ENCODE measurements at places on chromosomes 7 and 10.
A peak's percentile ranks its signal among the peaks of the same experiment; 100 is the strongest.

- DNase-seq, result no peak
These were observed 133.7 kb downstream of the LHPP start for GRCh38 chr10:124595143-124595883.

- no peak for DNase-seq
These were observed 142.3 kb upstream of the NRP1 start for GRCh38 chr10:33476757-33477273.

- DNase-seq, result no peak
These were observed 15.9 kb downstream of the AQP1 start for GRCh38 chr7:30927559-30927958.

- no peak for DNase-seq
These were observed 18.5 kb upstream of the JAZF1 start for GRCh38 chr7:28199021-28199510.

DNA sequence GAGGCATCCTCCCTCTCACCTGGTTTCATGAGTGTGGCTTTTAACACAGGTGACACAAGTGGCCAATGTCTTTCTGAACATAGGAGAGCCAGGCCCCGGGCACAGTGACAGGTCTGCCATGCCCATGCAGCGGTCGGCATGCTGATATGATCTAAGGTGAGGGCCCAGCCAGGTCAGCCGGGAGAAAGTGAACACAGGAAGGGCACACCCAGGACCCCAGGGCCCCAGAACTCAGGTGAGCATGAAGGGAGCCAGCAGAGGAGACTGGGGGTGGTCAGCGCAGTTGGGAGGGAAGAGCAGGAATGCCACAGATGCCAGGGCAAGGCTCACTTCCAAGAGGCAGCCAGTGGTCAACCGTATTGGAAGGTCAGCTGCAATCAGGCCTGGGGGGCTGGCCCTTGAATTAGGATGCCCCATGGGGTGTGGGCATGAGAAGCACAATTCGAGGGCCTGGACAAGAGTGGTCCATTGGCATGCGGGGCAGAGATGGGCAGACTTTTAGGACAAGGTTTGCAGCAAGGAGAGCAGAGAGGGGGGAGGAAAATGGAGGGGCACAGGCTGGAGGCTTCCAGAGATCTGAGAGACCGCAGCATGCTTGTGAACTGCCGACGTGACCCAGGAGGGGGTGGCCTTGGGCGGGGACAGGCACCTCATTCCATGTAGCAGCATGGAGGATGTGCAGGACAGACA is 3.9 kb upstream of the INPP5A start:
- DNase-seq, result no peak

- no peak for DNase-seq
These were observed 4.5 kb downstream of the VGF start for GRCh38 chr7:101160910-101161309.

- DNase-seq, result no peak
These were observed 267.2 kb downstream of the POM121L12 start for GRCh38 chr7:53302496-53303246.

- DNase-seq, result peak; percentile 91
These were observed at the start of gene TBX20 for GRCh38 chr7:35253710-35254495. TBX20 (minus strand) TSS chr7:35254100; CDS start chr7:35253620, 480 bp downstream.

DNA sequence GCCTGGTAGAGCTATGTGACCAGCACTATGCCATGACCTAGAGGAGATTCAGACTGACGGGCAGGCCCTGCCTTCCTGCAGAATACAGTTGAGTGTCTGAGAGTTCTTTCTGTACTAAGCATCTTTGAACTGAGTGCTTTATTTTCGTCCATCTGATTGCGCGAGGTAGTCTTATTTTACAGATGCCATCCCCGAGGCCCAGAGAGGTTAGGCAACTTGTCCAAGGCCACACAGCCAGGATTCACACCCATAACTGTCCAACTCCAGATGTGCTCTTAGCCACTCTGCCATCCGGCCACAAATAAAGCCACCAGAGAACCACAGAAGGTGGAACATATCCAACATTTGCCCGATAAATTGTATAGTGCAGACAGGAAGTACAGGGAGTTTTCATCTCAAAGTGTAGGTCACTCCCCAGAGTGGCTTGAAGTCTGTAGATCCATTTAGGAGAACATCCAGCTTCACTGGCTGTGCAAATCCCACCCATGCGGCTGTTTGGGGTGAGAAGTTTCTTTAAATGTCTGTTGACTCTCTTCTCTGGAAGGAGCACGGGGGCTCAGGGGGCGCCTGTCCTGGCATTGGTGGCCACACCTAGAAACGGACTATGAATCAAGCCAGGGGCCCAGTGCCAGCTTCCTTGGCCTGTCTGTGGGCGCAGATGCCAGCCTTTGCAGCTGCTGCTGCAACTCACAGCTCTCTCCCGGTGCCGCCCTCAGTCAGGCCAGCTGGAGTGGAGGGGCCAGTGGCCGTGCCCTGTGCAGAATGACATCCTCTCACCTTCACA is 11.1 kb downstream of the CHST3 start:
- no peak for DNase-seq

- DNase-seq, result no peak
These were observed 91.7 kb downstream of the PTPRE start for GRCh38 chr10:127998501-127999144.

DNA sequence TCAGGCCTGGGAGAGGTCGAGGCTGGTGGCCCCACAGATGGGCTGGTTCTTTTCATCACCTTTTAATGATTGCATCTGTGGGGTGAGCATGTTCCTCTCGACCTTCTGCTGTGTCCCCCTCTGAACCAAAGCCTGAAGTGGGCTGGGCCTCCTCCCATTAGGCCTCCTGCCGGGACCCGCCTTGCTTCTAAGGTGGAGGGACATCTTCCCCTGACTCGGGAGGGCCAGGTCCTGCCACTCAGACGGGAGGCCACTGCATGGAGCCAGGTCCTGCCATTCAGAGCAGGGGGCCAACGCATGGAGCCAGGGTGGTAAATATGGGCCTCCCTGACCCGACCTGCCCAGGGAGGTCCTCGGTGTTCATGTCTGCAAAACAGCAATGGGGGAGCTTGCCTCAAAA is 188.4 kb downstream of the EBF3 start:
- no peak for DNase-seq

DNA sequence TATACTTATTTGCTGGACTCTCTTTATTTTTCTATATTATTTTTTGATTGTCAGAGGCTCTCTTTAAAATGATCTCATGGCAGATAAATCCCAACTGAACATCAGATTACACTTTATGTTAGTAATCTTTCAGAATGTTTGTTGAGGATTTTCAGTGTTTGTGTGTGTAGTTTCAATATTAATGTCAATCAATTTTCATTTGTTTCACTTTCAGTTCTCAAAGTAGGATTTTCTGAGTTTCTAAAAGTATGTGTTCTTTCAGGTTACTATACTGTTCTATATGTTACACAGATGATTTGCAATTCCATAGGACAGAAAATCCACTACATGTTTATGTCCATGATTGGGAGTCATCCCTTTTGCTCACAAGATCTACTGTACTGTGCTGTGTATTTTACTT is 311.9 kb upstream of the POT1 start:
- DNase-seq, result no peak

GRCh38 chr7:75688200-75689136 is 50.3 kb downstream of the HIP1 start:
- no peak for DNase-seq

DNA sequence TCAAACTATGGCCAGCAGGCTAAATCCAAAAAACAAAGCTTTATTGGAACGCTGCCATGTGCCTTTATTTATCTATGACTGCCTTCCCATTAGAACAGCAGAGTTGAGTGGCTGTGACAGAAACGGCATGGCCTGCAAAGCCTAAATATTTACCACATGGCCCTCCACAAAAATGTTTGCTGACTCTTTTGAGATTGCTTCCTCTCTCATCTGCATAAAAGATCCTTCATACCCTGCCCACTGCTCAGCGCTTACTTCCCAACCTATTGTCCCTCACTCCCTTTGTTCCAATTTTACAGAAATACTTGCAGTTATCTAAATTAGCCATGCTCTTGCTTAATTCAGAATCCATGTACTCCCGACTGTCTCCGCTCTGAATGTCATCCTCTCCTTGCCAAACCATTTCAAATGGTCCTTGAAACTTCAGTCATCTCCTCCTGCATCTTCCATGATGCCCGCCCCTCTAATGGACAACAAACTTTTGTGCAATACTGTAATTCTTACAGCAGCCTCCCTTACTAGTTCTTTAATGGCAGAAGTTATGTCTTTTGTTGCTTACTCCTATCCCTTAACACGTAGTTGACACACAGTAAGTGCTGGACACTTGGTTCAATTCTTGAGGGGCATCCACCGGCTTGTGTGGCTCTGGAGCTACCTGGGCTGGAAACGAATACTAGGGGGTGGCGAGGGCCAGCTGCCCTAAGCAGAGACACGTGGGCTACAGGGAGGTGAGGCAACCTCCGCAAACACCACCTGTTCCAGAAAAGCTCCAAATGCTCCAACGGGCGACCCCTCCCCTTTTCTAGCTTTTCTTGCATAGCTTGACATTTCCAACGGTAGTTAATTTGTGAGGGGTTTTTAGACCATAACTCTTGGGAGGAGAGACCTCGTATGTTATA is 832 bp downstream of the XRCC2 start:
- peak; percentile 48 for DNase-seq

- DNase-seq, result peak; percentile 17
These were observed 6.7 kb downstream of the RASSF4 start for GRCh38 chr10:44966129-44966815.

DNA sequence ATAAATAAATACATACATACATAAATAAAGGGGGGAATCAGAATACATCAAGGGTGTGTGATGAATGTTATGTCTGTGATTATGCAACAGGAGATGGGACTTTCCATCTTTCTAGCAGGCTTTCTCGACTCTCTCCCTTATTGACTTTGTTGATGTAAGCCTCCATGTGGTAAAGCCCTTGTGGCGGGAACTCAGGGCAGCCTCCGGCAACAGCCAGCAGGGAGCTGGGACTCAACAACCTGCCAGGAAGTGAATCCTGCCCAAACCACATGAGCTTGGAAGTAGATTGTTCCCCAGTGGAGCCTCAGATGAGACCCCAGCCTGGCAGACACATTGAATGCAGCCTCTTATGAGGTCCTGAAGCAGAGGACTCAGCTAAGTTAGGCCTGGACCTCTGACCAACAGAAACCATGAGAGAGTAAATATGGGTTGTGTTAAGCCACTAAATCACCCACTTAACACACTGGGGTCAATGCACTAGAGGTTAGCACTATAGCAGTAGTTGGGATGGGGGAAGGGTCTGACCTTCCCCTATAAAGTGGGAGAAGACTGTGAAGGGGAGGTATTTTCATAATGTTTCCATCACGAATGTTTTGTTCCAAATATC is 104.0 kb downstream of the JCAD start:
- DNase-seq, result peak; percentile 33

GRCh38 chr10:127971963-127972615 is 65.2 kb downstream of the PTPRE start:
- no peak for DNase-seq

- no peak for DNase-seq
These were observed 26.1 kb upstream of the GALNTL5 start for GRCh38 chr7:151930026-151930653.

- DNase-seq, result no peak
These were observed 5.3 kb upstream of the ALDH18A1 start for GRCh38 chr10:95661818-95662217.

DNA sequence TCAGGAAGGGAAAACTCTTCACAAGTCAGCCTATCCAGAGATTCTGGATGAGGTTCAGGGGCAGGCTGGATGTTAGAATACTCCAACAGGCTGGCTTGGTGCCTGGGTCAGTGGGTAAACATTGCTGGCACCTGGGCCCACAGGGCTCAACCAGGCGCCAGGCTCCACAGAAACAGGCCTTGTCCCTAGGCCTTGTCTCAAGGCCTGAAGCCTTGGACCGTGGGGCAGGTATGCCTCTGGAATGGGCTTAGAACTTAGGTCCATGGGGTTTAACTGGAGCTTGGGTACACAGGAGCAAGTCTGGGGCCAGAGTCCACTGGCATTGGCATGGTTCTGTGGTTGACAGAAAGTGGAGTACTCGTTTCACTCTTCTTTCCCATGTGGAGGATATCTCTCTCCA is 263.0 kb upstream of the ETV1 start:
- DNase-seq, result no peak

DNA sequence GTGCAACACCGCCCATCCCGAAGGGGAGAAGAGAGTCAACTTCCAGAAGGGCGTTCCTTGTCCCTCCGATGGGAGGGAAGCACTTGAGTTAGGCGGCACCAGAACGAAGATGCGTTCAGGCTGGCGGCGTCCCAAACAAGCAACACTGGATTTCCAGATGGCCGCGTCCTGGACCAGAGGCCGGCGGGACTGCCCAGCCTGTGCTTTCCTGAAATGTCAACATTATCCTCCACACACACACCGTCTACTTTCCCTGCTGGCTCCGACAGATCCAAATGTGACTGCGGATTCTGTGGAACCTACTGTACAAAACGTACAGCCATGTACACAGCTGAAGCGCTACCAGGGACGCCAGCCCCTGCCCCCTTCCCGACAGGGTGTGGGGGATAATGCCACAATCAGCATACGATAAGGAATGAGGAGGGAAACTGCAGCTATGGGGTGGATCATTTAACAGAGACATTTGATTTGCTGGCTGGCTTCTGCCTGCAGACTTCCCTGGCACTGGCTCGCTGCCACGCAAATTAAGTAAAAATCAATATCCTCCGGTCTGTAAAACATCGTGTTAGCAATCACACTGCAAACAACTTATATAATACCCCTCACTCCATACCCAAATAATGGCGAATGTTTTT is 82.1 kb downstream of the ZRANB1 start:
- DNase-seq, result no peak

- DNase-seq, result no peak
These were observed 32.0 kb upstream of the BMPR1A start for GRCh38 chr10:86724445-86724844.

DNA sequence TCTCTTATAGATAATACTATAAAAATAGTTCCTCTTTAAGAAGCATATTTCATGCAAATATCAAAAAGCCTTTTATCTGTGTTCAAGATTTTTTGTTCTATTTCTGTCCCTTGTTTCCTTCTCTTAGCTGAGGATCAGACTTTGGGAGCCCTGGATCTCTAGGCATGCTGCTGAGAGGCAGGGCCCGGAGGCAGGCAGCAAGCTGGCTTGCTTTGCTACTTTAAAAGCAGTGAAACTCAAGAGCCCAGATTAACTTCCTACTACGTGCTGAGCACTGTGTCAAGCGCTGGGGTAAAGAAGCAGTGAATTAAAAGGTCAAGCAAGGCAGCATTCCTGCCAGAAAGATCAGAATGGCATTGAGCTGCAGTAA is 31.0 kb upstream of the ARID5B start:
- no peak for DNase-seq

- peak; percentile 94 for DNase-seq
These were observed at the start of gene UNC5B for GRCh38 chr10:71212318-71213126. UNC5B (plus strand) TSS chr10:71212570; CDS start chr10:71212986, 416 bp downstream.
